Aorta (tissue), 5 donors: ENCODE measurements at places on chromosomes 4 and X. TPM values are rescaled to one million over a fixed set of nuclear protein-coding genes. Genes with fewer than 3 reads are reported as not detected.
A peak's percentile ranks its signal among the peaks of the same experiment; 100 is the strongest.

DNA sequence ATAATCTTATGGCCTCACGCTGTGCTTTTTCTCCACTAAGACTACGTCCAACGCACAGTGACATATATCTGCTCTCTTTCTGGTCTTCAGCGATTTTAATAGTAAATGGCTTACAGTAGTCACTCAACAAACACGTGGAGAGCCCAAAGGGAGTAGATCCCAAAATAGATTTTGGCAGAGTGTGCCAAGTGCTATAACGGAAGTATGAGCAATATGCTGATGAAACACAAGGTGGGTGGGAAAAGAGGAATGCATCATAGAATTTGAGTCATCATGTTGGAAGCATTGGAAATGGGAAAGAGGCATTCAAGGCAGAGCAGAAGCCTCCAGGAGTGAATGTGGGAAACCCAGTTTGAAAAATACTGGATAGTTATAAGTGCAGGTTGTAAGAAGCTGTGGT, 129.1 kb upstream of the LDB2 start:
- DNase-seq: no peak

UGT2A1 gene
- total RNA-seq: not detected

GRCh38 chr4:16205298-16206164, 20.7 kb downstream of the TAPT1 start:
- DNase-seq: no peak

TMPRSS11D gene
- not detected for total RNA-seq

- DNase-seq: no peak
Observed at GRCh38 chr4:38287101-38287851, 327.1 kb downstream of the PTTG2 start.

DNA sequence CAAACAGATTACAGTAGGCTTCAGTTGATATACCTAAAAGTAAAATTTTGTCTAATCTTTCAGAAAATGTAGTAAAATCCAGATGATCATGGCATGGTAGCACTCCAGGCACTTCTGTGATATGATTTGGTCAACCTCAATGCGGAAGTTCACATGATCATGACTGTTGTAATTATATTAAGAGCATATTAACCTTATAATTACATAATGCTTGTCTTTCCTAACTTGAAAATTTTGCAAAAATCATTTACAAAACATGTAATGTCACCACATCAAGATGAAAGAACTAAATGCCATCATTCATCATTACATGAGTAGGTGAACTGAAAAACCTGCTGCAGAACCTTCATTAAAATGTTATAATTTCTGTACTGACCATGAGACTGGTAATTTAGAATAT, 88.1 kb downstream of the MBNL3 start:
- no peak for DNase-seq

GRCh38 chrX:148371291-148371690, 129.1 kb upstream of the AFF2 start:
- no peak for DNase-seq

DNA sequence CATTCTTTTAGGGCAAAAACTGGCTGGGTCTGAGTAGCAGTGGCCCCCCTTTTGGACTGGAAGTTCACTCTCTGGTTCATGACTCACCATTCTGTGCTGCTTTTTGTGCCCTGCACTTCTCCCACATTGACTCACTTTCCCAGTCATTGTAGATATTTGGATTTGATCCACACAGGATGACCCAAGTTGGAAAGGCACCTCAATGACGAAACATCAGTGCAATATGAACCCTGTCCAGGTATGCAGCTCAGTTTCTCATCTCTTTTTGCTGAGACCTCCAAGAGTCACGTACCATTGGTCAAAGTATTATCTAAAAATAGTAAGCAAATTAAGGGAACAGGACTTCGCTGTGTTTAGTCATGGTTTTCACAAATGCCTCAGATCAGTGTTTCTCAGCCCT, 92.7 kb downstream of the CBLL2 start:
- no peak for DNase-seq

DNA sequence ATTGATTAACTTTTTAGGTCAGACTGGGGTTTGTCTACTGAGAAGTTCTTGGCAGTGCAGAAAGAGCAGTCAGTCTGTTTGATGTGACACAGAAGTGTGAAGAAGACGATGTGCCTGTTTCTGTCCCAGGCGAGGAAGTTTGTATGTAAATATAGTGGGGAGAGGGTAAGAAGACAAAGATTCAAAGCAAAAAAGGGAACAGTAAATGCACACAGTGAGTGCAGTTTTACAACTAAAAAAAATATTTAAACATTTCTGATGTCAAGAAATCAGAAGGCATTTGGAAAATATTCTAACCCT, 264.9 kb downstream of the RAPGEF2 start:
- no peak for DNase-seq

DNA sequence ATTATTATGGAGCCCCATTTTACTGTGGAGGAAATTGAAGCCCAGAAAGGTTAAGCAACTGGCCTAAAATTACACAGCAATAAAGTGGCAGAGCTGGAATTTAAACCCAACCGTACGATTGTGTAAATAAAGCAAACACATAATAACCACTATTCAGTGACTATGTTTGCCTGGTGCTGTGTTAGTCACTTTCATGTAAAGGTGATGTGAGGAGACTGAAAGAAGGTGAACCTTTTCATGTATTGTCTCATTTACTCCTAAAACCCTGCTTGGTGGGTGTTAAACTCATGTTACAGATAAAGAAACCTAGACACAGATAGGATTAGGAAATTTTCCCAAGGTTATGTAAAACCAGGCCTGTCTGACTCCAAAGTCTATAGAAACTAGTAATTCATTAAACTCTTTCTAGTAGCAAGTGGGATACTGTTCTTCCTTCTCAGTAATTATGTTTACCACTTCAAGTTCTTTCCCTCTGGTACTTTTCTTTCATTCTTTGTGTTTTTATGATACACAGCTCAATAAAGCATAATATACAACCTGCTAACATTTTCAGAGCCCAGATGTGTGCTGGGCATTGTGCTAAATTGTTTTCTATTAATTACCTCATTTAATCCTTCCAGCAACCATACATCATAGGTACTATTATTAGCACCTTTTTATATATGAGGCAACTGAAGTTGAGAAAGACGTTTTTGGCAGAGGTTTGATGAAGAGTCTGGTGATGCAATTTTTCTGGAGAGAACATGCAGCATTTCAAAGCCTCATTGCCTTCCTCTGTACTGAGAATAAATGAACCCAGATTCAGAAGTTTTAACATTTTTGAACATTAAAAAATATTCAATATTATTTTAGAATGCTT, 202.7 kb downstream of the SPRY1 start:
- no peak for DNase-seq

GRCh38 chrX:20217906-20218305, 48.8 kb downstream of the RPS6KA3 start:
- DNase-seq: no peak

RBM46 gene
- total RNA-seq: not detected

DNA sequence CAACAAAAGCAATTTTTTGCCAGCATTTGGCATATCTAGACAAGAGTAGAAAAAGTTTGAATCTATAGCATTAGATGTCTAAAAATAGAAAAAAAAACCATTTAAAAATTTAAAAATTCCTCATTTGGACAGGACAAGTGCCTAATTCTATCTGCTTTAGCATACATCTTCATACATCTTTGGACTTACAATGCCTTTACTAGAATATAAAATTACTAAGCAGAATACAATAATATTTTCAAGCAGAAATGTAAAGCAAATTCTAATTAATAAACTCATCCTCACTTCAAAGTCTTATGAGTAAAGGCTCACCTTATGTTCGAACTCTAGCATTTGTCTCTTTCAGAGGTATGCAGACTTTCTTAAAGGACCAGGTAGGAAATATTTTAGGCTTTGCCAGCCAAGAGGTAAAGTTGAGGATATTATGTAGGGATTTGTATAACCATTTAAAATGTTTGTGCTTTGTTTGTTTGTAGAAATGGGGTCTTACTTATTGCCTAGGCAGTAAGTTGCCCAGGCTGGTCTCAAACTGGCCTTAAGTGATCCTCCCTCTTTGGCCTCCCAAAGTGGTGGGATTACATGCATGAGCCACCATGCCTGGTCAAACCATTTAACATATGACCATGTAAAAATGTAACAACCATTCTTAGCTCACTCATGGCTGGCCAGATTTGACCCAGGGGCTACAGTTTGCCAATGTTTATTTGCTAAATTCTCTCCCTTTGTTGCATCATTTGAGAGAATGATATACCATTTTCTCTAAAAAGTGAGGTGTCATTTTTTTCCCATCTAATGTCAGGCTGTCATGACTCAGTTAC, 29.1 kb downstream of the UGDH start:
- no peak for DNase-seq

- DNase-seq: no peak
Observed at GRCh38 chr4:176839656-176840055, 46.9 kb upstream of the VEGFC start.

PTCHD1 gene
- 0.51 TPM for total RNA-seq

DNA sequence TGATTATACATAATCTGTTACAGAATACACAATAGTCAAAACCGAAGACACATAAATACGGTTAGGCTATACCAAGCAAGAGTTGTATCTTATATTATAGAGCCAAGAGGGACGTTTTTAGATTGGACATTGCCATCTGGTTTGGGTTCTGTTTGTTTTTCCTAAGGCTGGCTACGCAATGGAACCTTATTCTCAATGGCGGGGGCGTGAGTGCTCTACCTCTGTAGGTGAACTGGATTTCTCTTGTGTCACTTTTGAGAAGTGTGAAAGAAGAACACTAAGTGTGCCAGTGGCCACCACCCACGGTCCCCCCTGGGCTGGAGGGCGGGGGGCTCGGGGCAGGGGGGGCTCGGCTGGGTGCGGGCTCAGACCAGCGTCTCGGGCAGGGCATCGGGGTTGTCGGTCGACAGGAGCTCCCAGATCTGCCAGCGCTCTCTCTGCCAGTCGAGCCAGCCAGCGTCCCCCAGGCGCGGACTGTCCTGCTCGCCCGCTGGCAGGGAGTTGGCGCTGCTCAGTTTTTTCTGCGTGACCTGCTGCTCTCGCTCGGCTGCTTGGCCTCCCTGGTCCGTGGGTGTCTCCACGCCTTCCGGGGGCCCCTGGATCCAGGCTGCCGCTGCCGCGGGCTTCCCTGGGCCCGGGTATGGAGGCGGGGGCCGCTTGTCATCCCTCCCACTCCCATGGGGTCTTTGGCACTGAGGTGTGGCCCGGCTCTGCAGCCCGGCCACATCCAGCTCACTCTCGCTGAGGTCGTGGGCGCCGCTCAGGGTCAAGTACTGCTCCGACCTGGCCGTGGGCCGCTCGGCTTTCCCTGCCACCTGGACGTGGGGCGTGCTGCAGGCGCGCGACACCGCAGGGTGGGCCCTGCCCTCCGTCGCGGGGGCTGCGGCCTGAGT, 27.6 kb downstream of the HCCS start:
- DNase-seq: peak; percentile 77

PAGE4 gene
- not detected for total RNA-seq

DNA sequence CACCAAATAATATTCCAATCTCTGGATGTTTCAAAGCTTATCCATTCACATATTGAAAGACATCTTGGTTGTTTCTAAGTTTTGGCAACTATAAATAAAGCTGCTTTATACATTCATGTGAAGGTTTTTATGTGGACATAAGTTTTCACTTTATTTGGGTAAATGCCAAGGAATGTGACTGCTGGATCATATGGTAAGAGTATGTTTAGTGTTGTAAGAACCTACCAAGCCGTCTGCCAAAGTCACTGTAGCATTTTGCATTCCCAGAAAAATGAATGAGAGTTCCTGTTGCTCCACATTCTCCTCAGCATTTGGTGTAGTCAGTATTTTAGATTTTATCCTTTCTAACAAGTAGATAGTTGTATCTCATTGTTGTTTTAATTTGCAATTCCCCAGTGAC, 1047.7 kb downstream of the C4orf33 start:
- no peak for DNase-seq

DNA sequence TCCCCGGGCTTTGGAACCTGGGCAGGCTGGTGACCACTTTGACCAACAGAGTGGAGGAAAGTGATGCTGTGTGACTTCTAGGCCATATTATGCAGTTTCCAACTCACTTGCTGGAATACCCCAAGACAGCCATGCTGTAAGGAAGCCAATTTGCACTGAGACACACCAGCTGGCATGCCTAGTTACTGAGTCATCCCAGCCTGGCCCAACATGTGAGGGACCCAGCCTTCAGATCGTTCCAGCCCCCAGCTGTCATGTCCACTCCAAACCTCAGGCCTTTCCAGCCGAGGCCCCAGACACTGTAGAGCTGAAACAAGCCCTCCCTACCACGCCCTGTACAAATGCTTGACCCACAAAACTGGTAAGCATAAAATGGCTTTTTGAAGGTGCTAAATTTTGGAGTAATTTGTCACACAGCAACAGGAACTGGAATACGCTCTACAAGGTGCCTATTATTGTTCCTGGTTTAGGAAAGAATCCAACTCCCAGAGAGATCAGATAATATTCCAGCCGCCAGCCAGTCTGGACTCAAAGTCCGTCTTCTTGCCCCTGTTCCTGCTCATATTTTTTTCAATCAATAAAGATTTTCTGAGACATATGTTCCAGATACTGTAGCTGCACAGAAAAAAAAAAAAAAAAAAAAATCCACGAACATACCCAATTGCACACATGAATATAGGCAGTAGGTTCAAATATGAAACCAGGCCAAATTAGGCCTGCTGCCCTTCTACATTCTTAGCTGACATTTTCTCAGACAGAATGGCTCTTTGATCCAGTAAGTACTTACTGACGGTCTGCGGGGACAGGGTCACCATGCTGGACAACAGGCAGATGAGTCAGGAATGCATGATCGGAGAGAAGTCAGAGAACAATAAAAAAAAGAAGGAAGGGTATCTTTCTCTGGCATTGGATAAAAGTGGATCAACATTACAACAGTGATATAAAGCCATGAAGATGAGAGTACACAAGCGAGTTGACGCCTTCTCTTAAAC, 35.1 kb downstream of the SH3KBP1 start:
- DNase-seq: no peak

RRAGB gene
- 17.2 TPM for total RNA-seq

DNA sequence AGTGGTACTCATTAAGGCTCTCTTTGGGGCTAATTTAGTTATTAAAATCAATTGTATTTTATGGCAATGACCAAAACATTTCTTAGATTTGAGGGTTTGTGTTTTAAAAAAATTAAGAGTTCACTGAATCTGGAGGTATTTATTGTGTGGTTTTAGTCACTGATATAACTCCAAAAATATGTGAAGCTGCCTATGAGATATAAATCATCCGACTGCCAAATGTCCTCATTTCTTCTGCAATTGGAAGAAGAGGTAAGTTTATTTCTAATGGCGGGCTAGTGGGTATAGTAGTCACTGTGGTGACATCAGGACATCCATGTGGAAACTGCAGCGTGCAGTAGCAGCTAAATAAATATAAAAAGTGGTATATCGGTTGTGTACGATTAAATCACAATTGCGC, 205.5 kb downstream of the MID1 start:
- DNase-seq: no peak
